SK-N-MC (cell line): ENCODE measurements at places on chromosomes 3 and 15.

DNA sequence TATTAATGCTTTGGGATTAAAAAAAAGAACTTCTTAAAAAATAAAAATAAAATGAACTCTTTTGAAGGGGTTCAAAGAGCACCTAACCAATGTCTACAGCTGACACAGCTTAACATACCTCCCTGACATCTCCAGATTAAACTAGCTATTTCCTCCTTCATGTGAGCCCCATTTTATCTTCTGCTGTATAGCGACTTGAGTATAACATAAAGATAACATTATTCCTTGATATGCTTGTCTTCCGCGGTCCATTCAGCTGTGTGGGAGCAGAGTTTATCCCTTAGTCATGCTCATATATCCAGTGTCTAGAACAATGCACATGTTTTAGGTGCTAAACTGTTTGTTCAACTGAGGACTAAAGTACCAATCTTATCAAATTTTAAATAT is 7.8 kb upstream of the CHRM5 start:
- no peak for DNase-seq

DNA sequence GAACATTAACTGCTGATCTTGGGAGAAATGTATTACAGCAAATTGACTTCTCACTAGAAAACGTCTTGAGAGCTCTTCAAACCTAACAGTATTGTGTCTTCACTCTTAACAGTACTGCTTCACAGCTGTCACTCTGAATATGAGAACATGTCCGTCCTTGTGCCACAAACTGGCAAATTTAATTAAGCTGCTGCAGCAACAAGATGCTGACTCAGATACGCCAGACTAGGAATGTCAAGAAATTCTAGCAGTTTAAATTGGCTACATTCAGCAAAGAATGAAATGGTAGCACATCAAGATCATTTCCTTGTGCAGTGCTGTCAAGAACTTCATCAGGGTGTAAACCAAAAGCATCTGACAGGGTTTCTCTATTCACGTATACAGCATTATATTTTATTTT is 7.6 kb downstream of the ICE2 start:
- no peak for DNase-seq

DNA sequence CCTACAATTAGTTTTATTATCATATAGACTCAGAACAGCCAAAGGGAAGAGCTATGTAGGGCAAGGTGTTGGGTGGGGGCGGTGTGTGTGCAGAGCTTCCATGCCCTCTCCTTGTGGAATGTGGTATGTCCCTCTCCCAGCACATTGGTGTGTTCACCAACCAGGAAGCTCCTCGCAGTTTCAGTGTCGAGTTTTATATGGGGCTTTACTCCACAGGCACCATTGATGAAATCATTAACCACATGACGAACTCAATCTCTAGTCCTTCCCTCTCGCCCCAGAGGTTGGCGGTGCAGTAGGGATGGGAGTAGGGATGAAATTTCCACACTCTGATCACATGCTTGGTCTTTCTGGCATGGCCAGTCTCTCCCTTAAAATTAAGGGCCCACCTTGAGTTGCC is 13.6 kb upstream of the SRP14 start:
- DNase-seq, result no peak

- no peak for DNase-seq
Observed at GRCh38 chr3:52483577-52484381, 11.4 kb upstream of the STAB1 start.

DNA sequence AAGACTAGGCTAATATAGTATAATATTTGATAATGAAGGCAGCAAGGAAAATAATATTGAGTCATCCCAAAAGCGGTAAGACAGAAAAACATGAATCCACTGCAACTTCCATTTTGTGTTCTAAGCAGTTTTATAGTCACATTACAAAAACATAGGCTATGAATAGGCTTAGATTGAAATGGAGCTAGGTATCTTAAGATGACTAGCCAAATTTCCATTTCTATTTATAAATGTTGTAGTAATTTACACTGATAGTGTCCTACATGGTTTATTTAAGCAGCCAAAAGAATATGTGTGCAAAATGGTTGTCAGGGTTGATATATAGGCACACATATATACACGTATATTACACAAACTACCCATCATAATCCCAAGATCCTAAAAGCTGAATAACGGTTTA is 82.0 kb downstream of the VPS13C start:
- DNase-seq, result no peak

GRCh38 chr3:130950124-130950523 is 56.2 kb downstream of the ATP2C1 start:
- no peak for DNase-seq

GRCh38 chr15:83061680-83062079 is 5.4 kb downstream of the BTBD1 start:
- DNase-seq, result peak; percentile 92

DNA sequence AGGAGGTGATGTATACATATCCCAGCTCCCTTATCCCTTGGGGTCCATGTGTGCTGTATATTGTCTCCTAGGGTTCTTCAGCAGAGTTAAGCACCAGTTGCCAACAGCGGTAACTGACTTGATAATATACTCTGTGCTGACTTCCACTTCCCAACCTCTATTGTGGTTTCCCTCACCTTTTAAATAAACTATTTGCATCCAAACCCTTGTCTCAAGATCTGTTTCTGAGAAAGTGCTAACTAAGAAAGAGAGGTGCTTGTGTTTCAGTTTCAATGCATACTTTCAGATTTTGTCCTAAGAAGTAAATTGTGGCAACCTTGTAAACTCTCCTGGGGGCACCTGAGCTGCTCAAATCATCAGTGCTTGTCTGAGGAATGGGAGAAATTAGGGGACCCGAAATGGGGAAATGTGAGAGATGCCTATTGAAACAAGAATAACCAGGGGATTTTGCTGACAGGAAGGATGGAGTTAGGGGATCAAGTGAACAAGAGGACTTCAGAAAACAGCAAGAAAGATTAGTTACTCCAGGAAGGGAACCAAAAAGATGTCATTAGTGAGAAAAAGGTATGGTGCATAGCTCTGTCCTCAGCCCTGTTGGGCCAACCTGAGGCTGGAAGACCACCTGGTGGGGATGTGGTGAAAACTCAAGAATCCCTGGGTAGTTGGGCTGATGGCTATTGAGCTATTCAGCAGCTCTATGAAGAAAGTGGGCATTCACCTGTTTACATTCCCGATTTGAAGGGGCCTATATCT is 50.9 kb upstream of the MRPL3 start:
- DNase-seq, result no peak

GRCh38 chr3:124981472-124981871 is 46.9 kb upstream of the MUC13 start:
- peak; percentile 50 for DNase-seq

DNA sequence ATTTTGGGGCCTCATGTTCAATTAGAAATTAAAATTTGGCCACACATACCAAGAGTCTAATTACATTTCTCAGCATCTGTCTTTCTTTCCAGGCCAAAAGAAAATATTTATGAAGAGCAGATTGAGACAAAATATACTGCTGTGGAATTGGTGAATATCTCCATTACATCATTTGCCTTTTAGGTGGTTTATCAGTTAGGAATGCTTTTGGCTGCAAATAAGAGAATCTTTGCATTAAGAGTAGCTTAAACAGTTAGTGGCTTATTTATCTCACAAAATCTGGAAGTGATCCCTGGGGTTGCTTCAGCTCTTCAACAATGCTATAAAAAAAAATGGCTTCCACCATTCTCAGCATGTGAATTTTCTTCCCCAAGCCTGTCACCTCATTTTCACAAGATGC is 308.7 kb downstream of the MAGI1 start:
- DNase-seq, result no peak

GRCh38 chr15:38589502-38589901 is 24.9 kb upstream of the RASGRP1 start:
- DNase-seq, result no peak

DNA sequence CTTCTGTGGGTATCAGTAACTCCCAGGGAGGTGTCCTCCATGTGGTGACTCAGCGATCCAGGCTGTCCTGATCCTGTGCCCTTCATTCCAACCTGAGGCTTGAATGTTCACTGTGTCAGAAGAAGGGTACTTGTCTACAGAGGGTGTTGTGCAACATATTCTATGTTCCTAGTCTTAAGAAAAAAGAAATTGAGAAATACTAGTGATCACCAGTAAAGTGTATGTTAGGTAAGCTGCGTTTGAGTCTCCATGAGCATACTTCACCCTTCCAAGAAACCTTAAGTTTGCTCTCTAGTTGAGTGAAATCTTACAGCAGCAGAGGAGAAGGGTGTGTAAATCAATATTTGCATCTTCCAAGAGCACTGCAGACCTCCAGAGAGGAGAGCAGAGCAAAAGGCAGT is 122.2 kb upstream of the SLC24A5 start:
- DNase-seq, result no peak

GRCh38 chr15:49464522-49464921 is 41.5 kb downstream of the FGF7 start:
- no peak for DNase-seq

DNA sequence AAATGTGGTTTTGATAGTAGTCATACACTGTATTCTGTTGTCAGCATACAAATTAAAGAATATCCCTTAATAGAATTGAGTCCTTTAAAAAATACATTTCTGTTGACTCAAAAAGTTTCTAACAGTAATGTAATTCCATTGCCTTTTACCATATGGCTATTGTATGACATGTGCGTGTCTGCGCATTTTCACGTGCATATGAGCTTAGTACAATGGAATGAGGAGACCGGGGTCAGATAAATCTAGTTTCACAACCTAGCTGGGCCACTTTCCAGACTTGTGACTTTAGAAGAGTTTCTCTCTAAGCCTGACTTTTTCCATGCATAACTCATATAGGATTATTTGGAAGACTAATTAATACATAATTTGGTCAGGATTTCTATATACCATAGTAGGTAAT is 38.7 kb downstream of the ZBTB38 start:
- DNase-seq, result no peak

- DNase-seq, result no peak
Observed at GRCh38 chr15:39770748-39771689, 11.6 kb downstream of the FSIP1 start.

DNA sequence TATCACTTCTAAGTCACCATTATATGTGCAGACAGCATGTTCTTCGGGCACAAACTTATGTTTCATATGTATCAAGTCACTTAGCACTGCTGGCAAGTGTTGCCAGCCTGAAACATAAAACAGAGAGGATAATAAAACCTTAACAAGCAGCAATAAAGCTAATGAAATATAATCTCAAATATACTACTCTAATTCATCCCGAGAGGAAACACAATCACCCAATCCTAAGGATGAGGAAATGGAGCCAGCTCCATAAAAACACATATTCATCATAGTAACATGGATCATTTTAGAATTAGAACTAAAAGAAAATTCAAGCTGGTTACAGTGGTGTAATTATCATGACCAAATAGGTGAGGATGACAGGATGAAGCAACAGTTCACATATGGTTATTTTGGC is 1072.7 kb downstream of the EPHA3 start:
- no peak for DNase-seq

GRCh38 chr3:113468539-113468938 is 27.2 kb upstream of the CFAP44 start:
- no peak for DNase-seq

DNA sequence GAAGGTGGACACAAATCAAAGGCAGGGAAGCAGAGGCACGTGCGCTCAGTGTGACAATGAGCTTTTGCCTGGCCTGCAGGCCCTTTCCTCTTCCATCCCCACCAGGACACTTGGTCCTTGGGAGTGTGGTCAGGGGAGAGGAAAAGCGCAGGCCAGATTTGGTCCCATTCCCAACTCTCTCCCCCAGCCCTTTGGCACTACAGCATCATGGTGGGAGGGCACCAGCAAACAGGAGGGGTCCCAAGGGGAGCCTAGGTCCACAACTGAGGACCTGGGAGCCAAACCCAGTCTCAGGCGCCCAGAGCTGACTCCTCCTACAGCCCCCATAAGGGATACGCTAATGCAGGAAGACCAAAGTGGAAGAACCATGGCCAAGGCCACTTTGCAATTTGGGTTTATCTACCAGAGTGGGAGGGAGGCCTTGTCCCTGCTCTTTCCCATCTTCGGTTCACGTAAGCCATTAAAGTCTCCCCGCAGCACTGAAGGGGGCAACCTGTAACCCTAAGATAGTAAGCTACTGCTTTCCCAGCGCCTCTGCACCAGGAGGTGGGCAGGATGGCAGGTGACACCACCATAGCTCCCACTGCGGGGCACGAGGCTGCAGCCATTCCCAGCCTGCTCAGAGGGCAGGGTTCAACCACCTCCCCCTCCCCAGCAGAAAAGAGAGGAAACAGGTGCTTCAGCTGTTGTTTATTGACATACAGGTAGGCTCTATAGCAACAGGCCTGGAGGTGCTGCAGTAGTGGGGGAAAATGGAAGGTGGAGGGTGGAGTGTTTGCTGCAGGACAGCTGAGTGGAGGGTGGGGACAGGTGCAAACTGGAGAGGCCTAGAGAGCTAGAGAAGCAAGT is 993 bp upstream of the GRAMD2A start:
- DNase-seq, result no peak

DNA sequence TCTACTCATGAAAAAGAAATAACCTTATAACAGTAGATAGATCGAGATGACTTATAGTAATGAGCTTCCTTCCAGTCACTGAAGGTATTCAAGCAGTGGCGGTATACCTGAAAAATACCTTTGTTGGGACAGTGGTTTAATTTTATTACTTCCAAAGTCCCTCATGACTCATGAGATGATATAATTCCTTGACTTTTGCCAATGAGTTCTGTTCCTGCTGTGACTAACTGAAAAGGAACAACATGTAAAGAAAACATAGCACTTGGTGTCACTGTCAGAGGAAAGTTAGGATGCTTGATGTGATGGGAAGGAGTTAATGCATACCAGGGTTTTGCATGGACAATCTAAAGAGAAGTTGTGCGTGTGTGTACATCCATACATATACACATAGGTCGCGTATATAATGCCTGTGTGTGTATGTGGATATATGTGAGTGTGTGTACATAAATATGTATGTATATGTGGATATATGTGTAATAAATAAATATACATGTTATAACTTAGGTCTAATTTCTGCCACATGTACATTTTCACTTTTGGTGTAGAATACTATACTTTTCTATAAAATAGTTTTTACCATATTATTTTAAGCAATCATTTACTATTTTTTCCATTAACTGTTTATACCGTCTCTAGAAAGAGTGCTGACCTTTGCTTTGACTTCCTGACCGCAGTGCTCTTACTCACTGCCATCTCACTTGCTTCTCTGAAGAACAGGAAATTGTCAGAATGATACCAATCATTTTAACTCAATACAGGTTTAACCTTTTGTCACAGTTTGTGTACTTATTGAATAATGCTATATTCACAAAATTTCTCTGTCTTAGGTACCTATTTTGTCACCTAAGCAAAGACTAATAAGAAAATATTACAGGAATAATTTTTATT is 12.6 kb upstream of the PAK2 start:
- DNase-seq, result no peak

- DNase-seq, result peak; percentile 44
Observed at GRCh38 chr3:77254967-77255831, 215.3 kb downstream of the ROBO2 start.

- DNase-seq, result no peak
Observed at GRCh38 chr15:67835297-67836133, 4.3 kb downstream of the RNU6-1 start.

GRCh38 chr3:128549283-128550112 is 56.5 kb upstream of the GATA2 start:
- DNase-seq, result no peak
